Heart left ventricle (tissue), 16 donors: ENCODE measurements at places on chromosomes 2 and 18. TPM values are rescaled to one million over a fixed set of nuclear protein-coding genes. Genes with fewer than 3 reads are reported as not detected.

GRCh38 chr2:173076581-173077345 is 1.1 kb downstream of the MAP3K20 start:
- peak; percentile 47 for DNase-seq

DNA sequence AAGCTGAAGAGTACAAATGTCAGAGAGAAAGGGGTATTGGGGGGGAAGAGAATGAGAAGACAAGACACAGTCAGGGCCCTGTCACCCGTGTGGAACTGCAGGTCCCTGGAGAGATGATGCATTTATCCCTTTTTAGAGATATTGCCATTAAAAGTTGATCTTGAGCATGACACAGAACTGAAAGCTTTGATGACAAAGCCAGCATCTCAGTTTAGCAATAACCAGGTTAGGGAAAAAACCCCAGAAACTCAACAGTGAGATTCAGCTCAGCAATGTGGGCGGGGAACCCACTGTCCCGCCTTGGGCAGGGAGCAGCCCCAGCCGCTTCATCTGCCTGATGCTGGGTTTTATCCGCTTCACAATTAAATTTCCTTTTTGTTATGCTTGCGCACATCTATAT is 181.1 kb downstream of the NEDD4L start:
- DNase-seq, result no peak

DNA sequence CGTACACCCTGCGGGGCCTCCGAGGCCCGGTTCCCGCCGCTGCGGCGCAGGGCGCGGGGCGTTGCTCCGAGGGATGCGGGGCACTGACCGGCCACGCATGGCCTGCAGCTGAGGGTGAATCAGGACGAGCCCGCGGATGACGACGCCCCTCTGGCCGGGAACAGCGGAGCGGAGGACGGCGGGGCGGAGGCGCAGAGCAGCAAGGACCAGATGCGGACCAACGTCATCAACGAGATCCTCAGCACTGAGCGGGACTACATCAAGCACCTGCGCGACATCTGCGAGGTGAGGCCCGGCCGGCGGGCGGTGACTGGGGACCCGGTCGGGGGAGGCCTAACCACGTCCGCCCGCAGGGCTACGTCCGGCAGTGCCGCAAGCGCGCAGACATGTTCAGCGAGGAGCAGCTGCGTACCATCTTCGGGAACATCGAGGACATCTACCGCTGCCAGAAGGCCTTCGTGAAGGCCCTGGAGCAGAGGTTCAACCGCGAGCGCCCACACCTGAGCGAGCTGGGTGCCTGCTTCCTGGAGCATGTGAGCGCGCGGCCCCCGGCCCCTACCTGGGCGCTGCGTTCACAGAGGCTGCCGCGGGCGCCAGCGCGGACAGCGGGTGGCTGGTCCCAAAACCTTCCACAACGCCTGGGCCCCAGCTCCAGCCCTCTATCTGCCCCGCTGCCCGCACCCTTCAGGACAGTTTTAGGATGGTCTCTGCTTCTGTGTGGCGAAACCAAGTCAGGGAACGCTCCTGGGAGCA is 53.2 kb downstream of the FAM168B start:
- DNase-seq, result peak; percentile 18

- DNase-seq, result no peak
Observed at GRCh38 chr2:98502556-98503335, 58.1 kb downstream of the INPP4A start.

GRCh38 chr2:174546519-174547506 is 50.8 kb downstream of the WIPF1 start:
- no peak for DNase-seq

GRCh38 chr18:67300498-67300897 is 216.0 kb downstream of the DSEL start:
- no peak for DNase-seq

DNA sequence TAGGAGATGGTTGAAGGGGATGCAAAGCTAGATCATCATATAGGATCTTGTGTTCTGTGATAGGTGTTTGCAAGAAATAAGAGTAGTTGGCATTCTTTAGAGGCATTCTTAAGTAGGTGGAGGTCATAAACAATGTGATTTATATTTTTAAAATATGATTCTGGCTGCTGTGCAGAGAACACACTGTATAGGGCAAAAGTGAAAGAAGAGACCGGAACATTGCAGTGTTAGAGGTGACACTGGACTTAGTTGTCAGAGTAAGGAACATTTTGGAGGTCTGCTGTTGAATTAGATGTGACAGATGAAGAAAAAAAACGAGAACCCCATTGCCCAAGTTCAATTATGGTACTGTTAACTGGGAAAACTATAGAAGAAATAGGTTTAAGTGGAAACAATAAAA is 37.7 kb downstream of the HAT1 start:
- DNase-seq, result no peak

DNA sequence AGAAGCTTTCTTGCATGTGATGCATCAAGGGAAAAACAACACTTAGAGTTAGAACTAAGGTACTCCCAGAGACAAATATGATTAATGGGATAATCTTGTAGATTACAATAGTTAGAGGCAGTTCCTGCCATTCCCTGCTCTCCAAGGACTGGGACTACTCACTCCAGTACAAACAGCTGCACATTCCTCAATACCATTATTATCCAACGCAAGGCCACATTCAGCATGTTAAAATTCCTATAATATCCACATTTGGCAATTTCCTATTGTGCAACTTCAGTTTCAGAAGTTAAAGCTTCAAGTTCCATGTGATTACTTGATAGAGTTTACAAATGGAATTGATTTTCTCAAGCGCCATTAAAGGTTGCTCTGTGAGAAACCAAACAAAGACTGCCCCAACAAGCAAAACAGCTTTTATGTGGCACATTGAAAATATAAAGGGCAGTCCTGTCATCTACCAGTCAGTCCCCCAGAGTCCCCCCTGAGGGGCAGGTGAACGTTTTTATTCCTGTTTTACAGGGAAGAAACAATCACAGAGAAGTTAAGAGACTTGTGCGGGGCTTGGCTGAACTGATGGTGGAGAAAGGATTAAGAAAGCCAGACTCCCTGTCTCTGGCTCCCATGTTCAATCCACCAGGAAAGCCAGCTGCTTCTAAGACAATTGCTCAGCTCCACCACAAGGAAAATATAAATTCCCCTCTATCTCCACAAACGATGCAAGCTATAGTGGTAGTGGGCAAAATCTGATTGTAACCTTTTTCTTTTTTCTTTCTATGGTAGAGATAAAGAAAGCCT is 72.6 kb downstream of the TXNL1 start:
- DNase-seq, result no peak

DNA sequence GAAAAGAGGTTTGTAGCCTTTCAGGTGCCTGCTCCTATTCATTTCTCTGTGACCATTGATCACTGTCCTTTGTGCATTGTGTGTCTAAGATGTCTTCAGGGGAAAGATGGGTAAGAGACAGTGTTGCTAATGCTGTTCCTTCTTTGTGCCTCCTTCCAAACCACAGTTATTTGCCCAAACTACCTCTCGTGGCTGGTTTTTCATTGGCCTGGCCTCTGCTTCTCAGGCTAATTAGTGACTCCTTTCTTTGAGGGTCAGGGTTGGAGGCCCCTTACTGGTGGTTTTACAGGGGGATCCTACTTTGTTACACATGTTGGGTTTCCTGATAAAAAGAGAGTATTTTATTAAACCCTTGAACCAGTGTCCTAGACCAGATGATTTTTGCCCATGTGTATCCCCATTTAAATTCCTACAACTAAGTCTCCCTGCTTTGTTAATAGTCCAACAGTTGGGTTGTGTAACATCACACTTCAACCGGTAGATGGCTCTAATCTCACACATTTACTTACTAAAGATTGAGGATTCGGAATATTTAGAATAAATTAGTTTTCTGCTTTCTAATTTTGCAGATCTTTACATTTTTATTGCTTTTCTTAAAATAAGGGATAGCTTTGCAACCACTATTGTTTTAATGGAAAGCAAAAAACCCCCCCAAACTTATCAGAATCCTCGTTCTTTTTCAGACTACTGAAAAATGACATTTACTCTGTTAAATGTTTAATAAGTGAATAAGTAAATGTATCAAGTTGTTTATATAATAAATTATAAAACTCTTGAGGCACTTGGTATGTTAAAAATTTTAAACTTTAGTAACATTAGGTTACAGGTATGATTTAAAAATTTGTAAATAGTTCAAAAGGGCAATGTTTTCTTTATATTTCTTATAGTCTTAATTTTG is 2.4 kb downstream of the MARS2 start:
- DNase-seq, result no peak

DNA sequence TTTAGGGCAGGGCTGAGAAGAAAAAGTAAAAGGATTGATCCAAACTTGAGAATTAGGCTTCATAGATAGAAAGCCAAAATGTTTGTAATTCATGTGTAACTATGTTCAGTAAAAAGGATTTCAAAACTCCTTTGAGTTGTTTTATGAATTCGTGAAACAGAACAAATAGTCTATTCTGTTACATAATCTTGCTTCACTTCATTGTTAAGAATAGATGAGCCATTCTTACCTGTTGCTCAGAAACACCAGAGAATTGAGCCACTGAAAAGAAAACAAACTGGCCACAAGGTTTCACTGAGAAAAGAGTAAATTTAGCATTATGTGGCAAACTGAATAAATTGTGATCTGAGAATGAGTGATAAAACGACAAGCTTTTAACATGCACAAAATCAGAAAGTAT is 4.5 kb upstream of the ITPRID2 start:
- no peak for DNase-seq

Gene UGT1A7
- total RNA-seq, result not detected

Gene ERBB4
- total RNA-seq, result 23.7 TPM

Gene TMEM200C
- 0.63 TPM for total RNA-seq

Gene LCT
- total RNA-seq, result not detected
